ENCODE measurements at places on chromosomes 1 and 21.
A peak's percentile ranks its signal among the peaks of the same experiment; 100 is the strongest.

GRCh38 chr1:8689431-8690252, 127.8 kb downstream of the RERE start:
- DNase-seq = no peak

DNA sequence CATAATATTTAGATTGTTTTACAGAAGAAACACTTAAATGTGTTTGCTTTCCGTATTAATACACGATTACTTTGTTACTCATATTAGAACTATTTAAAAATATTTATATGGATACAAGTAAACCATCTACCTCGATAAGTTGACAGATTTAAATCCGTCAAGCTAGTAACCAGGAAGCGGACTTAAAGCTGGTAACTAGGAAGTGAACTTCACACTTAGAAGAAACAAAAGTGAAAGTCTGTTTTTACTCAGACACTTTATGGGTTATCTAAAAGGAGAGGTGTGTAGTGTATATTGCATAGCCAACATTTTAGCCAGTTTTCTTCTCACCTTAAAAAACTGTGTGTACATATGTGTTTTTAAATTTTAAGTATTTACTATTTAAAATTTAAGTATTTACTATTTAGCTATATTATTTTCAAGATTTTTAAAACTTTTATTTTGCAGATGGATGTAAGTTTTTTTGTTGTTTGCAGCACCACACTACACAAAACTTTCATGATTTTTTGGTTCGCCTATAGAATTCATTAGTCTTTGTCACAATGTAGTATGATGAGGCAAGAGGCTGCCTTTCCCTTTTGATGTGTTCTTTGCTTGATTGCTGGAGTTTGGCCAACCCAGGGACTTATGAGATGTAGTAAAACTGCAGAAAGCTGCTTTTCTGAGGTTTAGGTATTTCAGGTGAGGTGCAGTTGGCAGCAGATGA, 2.7 kb downstream of the USP25 start:
- DNase-seq = no peak

DNA sequence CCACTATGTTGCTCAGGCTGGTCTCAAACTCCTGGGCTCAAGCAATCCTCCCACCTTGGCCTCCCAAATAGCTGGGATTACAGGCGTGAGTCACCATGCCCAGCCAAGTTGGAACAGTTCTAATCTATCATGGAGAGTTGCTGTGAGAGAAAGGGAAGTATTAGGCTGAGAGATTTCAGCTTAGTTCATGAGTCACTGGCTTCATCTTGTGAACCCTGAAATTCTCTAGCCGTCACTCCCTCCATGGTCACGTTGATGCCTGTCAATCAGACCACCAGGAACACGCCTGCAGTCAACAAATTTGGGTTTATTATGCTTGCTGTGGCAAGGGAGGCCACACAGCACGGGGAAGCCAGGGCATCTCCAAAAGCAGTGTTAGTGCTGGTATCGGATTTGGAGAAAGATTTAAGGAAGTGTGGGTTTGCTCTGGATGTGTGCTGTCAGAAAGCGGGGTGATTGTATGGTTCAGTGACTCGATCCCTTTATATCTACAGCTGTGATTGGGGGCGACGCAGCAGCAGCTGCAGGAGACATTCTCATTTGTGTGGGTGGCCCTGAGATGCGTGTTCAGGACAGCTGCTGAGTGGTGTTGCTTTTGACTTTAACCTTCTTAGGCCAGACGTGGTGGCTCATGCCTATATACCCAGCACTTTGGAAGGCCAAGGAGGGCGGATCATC, 18.7 kb downstream of the UQCRHL start:
- no peak for DNase-seq

GRCh38 chr1:25095635-25096200, 136.6 kb downstream of the SYF2 start:
- DNase-seq = no peak

- no peak for DNase-seq
These were observed 187.5 kb upstream of the ZC3H12A start for GRCh38 chr1:37286881-37287280.

DNA sequence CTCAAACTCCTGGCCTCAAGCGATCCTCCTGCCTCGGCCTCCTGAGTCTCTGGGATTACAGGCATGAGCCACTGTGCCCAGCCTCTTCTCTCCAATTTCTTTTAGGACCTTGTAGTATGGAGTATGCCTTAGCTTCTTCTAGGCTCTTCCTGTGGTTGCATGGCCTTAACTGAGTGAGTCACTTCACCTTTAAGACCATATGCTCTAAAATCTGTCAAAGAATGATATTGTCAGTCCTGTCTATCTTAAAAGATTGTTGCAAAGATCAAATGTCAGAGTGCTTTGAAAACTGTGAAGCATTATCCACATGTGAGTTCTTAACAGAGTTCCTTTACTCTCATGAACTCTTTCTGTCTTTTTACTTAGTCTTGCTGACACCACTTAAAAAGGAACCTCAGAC, 37.2 kb downstream of the ATP2B4 start:
- DNase-seq = no peak

DNA sequence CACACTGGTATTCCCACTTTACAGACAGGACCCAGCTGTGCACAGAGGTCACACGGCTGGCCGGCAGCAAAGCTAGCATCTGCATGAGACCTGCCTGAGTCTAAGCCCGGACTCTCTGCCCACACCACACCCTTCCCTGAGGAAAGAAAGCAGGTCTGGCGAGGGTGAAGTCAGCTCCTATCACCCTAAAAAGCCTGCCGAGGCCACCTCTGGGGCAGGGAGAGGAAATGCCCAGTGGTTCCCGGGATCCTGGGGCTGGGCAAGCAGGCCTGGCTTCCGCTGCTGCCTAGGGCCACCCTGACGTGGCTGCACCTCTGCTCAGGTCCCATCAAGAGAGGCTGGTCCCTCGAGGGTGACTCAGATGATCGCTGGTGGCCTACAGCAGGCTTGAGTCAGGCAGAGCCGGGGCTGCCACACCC, 42.2 kb downstream of the RAP1GAP start:
- DNase-seq = no peak

DNA sequence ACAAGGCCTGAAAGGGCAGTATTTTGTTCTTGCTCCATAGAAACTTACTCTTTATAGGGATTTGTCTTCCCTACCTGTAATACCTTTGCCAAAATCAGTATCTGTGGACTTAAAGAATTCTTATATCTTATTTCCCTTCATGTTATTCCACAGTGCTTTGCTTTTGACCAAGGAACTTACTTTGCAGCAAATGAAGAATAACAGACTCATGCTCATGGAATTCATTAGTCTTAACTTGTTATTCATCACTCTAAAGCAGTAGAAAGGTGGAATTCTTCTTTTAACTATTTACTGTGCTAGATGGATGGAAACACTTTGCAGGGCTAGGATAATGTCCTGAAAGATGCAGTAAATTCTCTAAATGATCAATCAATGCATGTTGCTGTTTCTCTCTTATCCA, 45.9 kb downstream of the DUSP10 start:
- DNase-seq = no peak

DNA sequence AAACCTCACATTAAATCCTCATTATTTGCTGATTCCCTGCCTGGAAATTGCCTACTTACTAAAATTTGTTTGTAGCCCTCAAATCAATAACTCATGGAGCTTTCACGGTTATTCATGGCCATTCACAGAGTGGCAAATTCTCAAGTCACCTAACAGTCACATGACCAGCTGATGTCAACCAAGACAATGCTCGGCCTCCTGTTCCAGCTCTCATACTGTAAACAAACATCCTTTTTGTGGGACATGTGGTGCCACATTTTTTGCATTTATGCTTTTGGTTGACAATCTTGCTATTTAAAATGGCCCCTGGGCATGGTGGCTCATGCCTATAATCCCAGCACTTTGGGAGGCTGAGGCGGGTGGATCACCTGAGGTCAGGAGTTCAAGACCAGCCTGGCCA, 271.5 kb upstream of the GREM2 start:
- DNase-seq = no peak

- no peak for DNase-seq
These were observed 25.5 kb upstream of the TMEM51 start for GRCh38 chr1:15128077-15128476.

DNA sequence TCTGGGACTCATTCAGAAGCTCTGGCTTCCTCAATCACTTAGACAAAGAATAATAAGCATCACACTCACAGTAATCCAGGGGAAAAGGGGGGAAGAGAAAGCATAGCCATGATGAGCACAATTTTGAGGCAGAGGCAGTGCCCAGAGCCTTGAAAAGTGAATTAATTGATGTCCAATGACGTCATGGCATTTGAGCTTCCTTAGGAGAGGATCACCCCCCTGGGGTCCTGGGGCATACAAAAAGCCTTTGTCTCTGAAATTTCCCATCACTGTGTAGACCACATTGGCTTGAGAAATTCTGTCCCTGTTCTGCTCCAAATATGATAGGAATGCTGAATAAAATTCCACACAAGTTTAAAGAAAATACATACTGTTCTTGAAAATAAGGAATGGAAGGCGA, 84.3 kb upstream of the COA6 start:
- no peak for DNase-seq

DNA sequence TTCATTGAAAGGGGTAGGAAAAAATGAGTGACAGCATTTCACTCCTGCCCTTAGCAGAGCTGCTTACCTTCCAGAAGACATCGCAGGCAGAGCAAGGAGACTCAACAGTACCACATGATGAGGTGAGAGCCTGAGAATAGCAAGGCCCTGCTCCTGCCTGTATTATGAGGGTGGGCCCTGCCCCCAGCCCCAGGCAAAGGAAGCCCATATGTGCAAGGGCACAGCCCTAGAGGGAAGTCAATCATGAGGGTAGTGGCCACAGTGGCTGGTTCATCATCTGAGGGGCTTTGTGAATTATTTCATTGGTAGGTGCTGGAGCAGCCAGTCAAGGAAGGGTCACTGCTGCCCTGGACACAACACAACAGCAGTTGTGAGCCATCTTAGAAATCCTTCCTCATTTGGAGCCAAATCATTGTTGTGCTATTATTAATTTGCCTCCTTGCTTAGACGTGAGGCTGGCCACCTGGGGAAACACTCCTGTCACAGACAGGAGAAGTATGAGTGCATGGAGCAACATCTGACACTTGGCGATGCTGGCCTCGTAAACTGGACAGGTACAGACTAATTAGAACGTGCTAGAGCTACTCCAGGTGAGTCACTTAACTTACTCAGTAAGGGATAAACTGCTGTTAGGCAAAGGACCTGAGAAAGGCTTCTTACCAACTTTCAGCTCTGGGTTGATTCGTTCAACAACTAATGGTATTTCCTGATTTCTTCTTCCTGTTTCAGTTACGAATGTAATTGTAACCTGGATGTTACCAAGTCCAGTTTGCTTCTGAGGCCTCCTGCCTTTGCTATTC, 22.7 kb upstream of the ACBD6 start:
- DNase-seq = no peak

DNA sequence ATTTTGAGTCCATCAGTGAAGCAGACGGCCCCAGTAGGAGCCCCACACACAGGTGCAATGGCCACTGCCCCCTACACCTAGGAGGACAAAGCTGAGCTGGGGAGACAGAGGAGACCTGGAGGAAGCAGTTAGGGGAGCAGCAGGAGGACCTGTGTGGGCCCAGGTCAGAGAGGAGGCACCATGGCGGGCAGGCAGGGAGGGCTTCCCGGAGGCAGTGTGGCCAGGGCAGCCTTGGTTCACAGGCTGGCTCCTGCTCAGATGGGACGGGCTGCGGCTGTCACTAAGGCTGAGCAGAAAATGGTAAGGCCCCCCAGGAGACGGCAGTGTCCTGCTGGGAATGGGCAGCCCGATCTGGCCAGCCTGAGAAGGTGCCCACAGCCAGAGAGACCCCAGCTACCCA, 15.4 kb downstream of the MEGF6 start:
- no peak for DNase-seq

- DNase-seq = peak; percentile 94
These were observed at the start of gene DNALI1 for GRCh38 chr1:37556712-37557196. Gene DNALI1 (plus strand): TSS chr1:37556940. CDS start chr1:37556995, 55 bp downstream.

DNA sequence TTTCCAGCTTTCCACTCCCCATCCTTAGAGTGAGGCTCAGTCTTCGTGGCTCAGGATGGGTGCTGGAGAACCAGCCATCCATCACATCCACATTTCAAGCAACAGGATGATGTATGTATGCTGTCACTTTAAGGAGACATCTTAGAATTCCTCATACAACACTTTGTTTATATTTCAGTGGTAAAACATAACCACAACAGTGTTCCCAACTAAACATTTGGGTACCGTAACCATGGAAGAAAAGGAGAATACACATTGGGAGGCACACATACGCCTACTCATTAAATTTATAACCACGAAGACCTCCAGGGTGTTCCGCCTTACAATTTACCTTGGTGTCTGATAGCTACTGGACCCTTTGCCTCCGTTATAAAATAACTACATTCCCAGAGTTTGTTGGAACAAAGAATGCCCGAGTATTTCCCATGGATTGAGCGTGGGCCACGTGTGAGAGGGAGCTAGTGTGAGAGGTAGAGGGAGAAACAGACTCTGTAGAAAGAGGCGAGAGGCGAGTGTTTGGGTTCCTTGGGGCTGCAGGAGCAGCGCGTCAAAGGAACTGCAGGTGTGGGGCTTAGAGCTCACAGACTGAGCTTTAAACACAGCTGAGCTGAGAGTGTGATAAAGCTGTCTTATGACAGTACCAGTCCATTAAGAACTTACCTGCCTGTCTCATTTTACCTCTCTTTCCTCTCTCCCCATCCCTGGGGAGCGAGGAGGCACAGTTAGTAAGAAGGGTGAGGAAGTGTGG, 111.5 kb upstream of the USP24 start:
- no peak for DNase-seq

Measured in coronary artery (tissue), 2 donors.